ENCODE measurements at places on chromosomes 5 and 9. TPM values are rescaled to one million over a fixed set of nuclear protein-coding genes. Genes with fewer than 3 reads are reported as not detected.
A peak's percentile ranks its signal among the peaks of the same experiment; 100 is the strongest.

The PROB1 gene
- 2.5 TPM for total RNA-seq

The PCDHA12 gene
- not detected for total RNA-seq

The PCDHGA10 gene
- total RNA-seq = 0.99 TPM

The HK3 gene
- total RNA-seq = not detected

The MZB1 gene
- total RNA-seq = not detected

The ANKRD18A gene
- total RNA-seq = not detected

The TAS2R1 gene
- total RNA-seq = not detected

The PSD2 gene
- 0.14 TPM for total RNA-seq

The POU4F3 gene
- not detected for total RNA-seq

The SLC46A2 gene
- not detected for total RNA-seq

The TMEM8B gene
- 11.2 TPM for total RNA-seq

The BSPRY gene
- total RNA-seq = not detected

The DNM1 gene
- total RNA-seq = 18.6 TPM

GRCh38 chr5:44536650-44537260, 147.5 kb upstream of the FGF10 start:
- H3K4me1 ChIP-seq = no peaks in the 10 kb centered on the region
- no peak overlapping the region for H3K4me3 ChIP-seq
- H3K27ac ChIP-seq = no peak overlapping the region

DNA sequence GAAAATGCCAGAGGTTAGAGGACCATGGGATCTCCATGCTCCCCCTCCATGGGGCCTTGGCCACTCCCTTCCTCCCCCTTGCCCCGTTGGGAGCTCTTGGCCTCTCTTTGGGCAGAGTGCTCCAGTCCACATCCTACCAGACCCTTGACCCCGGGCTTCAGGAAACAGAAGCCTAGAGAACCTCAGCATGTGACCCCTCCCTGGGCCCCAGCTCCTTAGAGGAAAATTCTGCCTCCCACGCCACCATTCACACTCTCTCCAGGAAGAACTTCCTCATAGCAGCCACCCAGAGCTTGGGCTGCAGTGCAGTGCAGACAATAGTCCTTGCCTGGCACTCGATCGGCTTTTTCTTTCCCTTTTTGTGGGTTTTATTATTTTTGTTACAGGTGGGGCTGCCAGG, 6.0 kb downstream of the LHX6 start:
- H3K4me3 ChIP-seq = no peak overlapping the region
- H3K27ac ChIP-seq = no peak overlapping the region
- peaks cover 26% of the 10 kb centered on the region for H3K4me1 ChIP-seq
- H3K27me3 ChIP-seq = peaks cover 73% of the 10 kb centered on the region

DNA sequence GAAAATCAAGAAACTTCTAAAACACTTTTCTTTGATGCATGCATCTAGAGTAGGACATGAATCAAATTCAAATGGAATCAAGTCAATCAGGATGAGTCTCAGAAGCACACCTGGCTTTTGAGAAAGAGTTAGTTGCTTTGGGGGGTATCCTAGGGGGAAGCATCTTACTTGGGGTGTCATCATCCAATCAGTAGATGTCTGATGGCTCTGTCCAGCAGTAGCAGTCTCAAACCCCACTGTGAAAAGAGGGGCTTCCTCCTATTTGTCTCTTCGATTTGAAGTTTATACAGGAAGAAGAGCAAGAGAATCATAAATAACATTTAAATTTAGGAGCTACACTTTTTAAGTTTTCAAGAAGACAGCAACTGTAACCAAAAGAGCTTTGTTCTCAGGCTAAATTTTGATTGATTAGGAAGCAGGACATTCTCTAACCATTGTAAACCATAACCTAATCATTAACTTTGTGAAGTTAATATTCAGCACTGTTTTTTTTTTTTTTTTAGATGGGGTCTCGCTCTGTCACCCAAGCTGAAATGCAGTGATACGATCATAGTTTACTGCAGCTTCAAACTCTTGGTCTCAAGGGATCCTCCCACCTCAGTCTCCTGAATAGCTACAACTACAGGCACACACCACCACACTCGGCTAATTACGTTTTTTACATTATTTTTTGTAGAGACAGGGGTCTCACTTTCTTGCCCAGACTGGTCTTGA, 614.7 kb downstream of the CSNK1G3 start:
- H3K36me3 ChIP-seq = no peaks in the 10 kb centered on the region
- DNase-seq = no peak
- no peaks in the 10 kb centered on the region for H3K27me3 ChIP-seq
- H3K27ac ChIP-seq = no peak overlapping the region
- H3K4me1 ChIP-seq = no peaks in the 10 kb centered on the region

DNA sequence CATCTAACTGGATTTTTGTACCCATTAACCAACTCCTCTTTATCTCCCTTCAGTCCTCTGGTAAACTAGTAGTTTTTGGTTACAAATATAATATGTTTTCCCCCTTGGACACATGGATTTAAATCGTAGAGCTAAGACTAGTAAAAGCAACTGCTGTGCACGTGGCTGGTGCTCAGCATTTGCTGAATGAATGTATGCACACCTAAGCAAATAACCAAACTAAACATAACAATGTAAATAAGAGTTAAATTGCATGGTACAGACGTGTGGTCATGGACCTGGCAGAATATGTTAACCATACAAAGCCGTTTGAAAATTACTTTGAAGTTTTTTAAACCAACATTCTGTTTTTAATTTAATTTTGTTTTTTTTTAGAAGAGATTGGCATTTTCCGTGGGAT, 65.2 kb upstream of the FYB1 start:
- DNase-seq = no peak
- H3K4me3 ChIP-seq = no peak overlapping the region
- no peaks in the 10 kb centered on the region for H3K27me3 ChIP-seq
- H3K27ac ChIP-seq = no peak overlapping the region
- peaks cover 15% of the 10 kb centered on the region for H3K36me3 ChIP-seq

DNA sequence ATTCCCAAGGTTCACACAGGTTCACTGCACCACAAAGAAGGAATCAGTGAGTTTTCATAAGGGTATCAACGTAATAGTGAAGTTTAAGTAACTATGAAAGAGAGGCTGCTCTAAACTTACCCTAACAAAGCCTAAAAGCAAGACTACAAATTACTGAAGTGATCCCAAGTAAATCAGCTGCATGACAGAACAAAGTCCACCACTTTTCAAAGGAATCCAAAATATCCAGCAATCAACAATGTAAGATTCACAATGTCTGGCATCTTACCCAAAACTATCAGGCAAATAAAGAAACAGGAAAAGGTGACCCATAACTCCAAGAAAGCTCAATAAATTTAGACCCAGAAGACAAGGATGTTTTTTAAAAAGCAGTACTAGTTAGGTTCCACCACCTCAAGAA, 70.1 kb downstream of the GNAQ start:
- no peak for DNase-seq
- no peaks in the 10 kb centered on the region for H3K36me3 ChIP-seq
- H3K27me3 ChIP-seq = no peaks in the 10 kb centered on the region
- peaks cover 46% of the 10 kb centered on the region for H3K4me1 ChIP-seq

GRCh38 chr9:90943341-90943740, 141.7 kb downstream of the SYK start:
- H3K4me3 ChIP-seq = no peak overlapping the region
- H3K27me3 ChIP-seq = peaks cover 47% of the 10 kb centered on the region
- no peak overlapping the region for H3K27ac ChIP-seq
- H3K4me1 ChIP-seq = peaks cover 9% of the 10 kb centered on the region
- DNase-seq = peak; percentile 22
- H3K36me3 ChIP-seq = peaks cover 4% of the 10 kb centered on the region

DNA sequence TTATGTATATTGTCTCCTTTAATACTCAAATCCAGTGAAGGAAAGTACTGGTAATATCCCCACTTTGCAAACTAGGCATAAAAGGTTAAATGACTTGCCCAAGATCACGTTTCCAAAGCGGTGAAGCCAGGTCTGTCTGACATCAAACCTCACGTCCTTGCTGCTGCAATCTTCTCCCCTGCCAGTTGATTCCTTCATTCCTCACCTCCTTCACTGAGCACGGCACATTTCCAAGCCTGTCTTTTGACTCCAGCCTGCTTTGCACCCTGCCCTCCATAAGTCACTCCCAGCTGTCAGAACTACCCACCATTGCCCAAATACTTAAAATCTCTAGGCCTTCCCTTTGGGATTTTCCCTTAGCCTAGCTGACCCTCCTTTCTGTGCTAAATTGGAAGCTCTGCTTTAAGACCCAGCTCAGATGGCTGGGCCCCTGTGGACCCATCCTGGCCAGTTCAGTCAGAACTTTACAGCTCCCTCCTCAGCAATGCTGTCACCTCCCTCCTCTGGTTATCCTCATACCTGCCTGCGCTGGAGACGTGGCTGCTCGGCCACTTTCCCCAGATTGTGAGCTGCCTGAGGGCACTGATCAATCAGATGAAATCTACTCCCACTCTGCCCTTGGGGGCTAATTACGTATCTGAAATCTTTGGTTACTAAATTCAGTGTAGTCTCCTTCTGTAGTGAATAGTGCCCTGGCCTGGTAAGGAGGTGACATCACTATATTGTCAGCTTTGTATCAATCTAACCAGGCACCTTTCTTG, 51.2 kb downstream of the SLC36A1 start:
- H3K27ac ChIP-seq = no peak overlapping the region
- H3K27me3 ChIP-seq = no peaks in the 10 kb centered on the region
- no peak overlapping the region for H3K4me3 ChIP-seq
- H3K36me3 ChIP-seq = no peaks in the 10 kb centered on the region
- no peak for DNase-seq

DNA sequence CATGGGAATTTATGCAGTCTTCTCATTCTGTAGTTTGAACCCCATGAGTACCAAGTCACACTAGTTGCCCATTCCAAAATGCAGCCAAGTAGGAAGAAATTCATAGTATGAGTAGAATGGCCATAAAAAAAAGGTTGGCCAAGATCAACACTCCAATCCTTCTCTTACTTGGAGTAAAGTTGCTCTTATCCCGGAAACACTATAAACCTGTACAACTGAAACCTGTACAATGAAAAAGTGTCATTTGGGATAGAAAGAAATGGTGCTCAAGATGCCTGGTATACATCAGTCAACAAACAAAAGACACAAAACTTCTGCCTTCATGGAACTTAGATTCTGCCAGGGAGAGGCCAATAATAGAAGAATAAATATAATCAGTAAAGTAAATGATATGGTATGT, 325.0 kb downstream of the NFIB start:
- no peak for DNase-seq
- H3K4me3 ChIP-seq = no peak overlapping the region
- H3K27me3 ChIP-seq = no peaks in the 10 kb centered on the region
- H3K27ac ChIP-seq = no peak overlapping the region
- no peaks in the 10 kb centered on the region for H3K4me1 ChIP-seq

GRCh38 chr9:135669616-135670285, 6.6 kb downstream of the LCN9 start:
- no peak overlapping the region for H3K4me3 ChIP-seq
- no peaks in the 10 kb centered on the region for H3K4me1 ChIP-seq

GRCh38 chr5:1781726-1782384, 17.8 kb downstream of the MRPL36 start:
- no peak for DNase-seq
- no peaks in the 10 kb centered on the region for H3K36me3 ChIP-seq
- peaks cover 9% of the 10 kb centered on the region for H3K4me1 ChIP-seq

DNA sequence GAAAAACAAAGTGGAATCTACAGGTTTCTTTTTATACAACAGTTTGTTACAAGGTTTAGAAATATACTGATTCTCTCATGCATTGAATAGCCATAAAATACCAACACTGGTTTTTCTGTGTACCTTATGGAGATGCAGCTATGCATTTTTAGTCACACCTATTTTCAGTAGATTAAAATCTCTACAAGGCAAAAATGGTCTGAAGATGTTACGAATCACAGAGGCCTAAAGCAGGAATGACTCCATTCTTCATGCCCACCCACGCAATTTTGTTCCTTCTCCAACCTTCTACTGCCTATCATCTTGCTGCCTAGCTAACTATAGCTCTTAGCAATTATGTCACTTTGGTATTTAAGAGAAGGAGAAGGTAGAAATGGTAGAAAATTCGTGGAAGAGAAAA, 9.9 kb downstream of the PLK2 start:
- H3K27ac ChIP-seq = no peak overlapping the region
- DNase-seq = no peak
- peaks cover 58% of the 10 kb centered on the region for H3K4me1 ChIP-seq

- H3K4me3 ChIP-seq = no peak overlapping the region
- H3K4me1 ChIP-seq = peaks cover 43% of the 10 kb centered on the region
- H3K36me3 ChIP-seq = peaks cover 7% of the 10 kb centered on the region
- no peak for DNase-seq
- no peak overlapping the region for H3K27ac ChIP-seq
- H3K27me3 ChIP-seq = peaks cover 3% of the 10 kb centered on the region
Observed at GRCh38 chr5:151159649-151160373, 2.2 kb upstream of the ANXA6 start.

- no peak overlapping the region for H3K4me3 ChIP-seq
- peaks cover 13% of the 10 kb centered on the region for H3K27me3 ChIP-seq
- no peaks in the 10 kb centered on the region for H3K36me3 ChIP-seq
- H3K27ac ChIP-seq = no peak overlapping the region
Observed at GRCh38 chr9:89243296-89244061, 64.9 kb upstream of the SHC3 start.

- peak overlapping the region; percentile 58 for H3K4me3 ChIP-seq
- H3K27me3 ChIP-seq = peaks cover 9% of the 10 kb centered on the region
- H3K27ac ChIP-seq = peak overlapping the region; percentile 70
- no peak for DNase-seq
- H3K4me1 ChIP-seq = peaks cover 41% of the 10 kb centered on the region
- 0 out of 2 replicates have a peak, but pooled peaks cover 5% of the 10 kb centered on the region for H3K36me3 ChIP-seq
Observed at GRCh38 chr5:125484272-125484741, 737.9 kb upstream of the ZNF608 start.

GRCh38 chr5:10797261-10797660, 36.2 kb upstream of the DAP start:
- no peaks in the 10 kb centered on the region for H3K36me3 ChIP-seq
- DNase-seq = peak; percentile 11
- no peak overlapping the region for H3K27ac ChIP-seq
- no peak overlapping the region for H3K4me3 ChIP-seq
- no peaks in the 10 kb centered on the region for H3K4me1 ChIP-seq

GRCh38 chr9:100394816-100395215, 32.1 kb upstream of the MSANTD3 start:
- H3K27me3 ChIP-seq = no peaks in the 10 kb centered on the region
- peak overlapping the region; percentile 37 for H3K27ac ChIP-seq
- DNase-seq = peak; percentile 10

- H3K27ac ChIP-seq = no peak overlapping the region
- H3K36me3 ChIP-seq = peaks cover 22% of the 10 kb centered on the region
- H3K27me3 ChIP-seq = no peaks in the 10 kb centered on the region
- H3K4me1 ChIP-seq = peaks cover 36% of the 10 kb centered on the region
- H3K4me3 ChIP-seq = no peak overlapping the region
Observed at GRCh38 chr5:65730910-65731309, 8.9 kb downstream of the NLN start.

DNA sequence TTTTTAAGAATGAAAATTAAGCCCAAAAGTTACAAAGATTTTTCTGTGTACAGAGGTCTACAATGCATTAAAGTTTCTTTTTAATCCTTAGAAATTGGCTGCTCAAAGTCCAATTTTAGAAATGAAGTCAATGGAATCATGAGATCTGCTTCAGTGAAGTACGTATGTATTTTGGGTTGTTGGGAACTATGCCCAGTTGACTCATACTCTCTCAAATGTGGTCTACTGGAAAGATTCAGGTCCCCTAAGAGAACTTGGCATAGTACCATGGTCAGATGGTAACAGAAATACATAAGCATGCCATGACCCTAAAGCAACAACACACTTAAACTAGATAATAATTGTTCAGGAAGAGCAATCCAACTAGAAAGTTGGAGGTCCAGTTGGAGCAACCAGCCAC, 23.0 kb downstream of the FBLL1 start:
- peak; percentile 49 for DNase-seq
- peaks cover 32% of the 10 kb centered on the region for H3K4me1 ChIP-seq
- H3K36me3 ChIP-seq = peaks cover 53% of the 10 kb centered on the region
- H3K27ac ChIP-seq = peak overlapping the region; percentile 25
- H3K27me3 ChIP-seq = no peaks in the 10 kb centered on the region
- H3K4me3 ChIP-seq = no peak overlapping the region
